Right lung (tissue), 10 donors: ENCODE measurements at places on chromosomes 3 and 15. TPM values are rescaled to one million over a fixed set of nuclear protein-coding genes. Genes with fewer than 3 reads are reported as not detected.

The SLITRK3 gene
- polyA plus RNA-seq = not detected

DNA sequence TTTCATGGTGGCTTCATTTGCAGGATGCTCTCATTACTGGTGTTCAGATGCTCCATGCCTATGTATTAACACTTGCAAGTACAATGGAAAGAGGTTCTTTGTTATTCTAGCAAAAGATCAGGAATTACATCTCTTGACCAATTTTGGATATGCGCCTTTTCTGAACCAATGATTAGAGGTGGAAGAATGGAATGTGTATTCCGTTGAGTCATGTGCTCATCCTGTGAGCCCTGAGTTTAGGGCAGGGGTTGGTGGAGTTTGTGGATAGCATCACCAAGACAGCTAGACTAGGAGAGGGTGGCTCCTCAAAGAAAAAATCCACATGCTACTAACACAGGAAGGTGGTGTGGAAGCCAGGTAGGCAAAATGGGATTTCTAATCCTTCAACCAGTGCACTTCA lies 80.7 kb upstream of the SLC25A26 start:
- DNase-seq = no peak

DNA sequence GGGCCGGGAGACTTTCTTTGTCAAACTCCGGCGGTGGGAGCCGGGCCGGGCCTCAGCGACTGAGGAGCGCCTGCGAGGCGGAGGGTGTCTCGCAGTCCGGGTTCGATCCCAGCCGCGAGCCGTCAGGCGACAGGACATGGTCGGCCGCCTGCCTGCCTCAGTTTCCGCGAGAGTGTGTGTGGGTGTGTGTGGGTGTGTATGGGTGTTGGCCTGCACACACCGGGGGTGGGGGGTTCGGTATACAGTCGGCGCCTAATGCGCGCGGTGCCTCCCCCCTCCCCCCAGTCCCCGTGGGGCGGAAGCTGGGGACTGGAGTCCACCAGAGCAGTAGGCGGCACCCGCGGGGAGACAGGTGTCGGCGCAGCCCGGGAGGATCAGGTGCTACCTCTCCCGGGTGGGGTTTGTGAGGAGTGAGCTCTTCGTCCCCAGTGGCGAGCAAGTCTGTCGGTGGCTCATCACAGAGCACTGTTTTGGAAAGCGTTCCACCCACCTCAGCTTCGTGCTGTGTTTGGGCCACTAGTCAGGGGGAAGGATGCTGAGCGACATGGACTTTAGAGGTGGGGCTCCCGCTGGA lies 246.3 kb downstream of the GOLGA6L6 start:
- no peak for DNase-seq

DNA sequence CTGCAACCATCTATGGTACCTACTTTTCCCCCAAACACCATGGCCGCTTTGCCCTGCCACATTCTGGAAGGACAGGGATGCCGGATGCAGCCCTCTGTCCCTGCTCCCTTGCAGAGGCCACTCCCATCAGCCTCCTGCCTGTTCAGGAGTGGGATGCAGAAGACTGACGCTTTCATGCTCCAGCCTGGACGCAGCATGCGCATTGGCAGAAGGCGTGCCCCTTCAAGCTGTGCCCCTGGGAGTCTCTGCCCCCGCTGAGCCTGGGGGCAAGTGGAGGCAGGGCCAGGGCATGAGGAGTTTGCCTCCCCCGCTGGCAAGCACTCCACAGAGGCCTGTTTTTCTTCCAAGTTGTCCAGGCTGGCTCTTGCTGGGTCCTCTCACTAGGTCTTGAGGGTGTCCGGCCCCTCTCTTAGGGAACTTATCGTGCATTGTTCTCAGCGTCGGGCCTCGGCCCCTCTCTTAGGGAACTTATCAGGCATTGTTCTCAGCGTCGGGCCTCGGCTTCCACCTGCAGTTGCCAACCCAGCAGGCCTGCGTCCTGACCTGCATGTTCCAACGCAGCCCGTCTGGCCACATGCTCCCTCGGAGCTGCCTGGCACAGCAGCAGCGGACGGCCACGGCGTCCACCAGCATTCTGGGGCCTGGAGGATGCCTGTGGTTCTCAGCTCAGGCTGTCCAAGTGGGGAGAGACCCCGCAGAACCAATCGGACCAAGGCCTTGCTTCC lies 14.6 kb upstream of the SNRPA1 start:
- no peak for DNase-seq

GRCh38 chr3:62570888-62571287 lies 197.5 kb upstream of the FEZF2 start:
- DNase-seq = no peak

GRCh38 chr15:31396881-31397560 lies 70.4 kb downstream of the KLF13 start:
- DNase-seq = peak; percentile 67

- no peak for DNase-seq
Observed at GRCh38 chr3:154304936-154305335, 19.4 kb downstream of the DHX36 start.

- DNase-seq = no peak
Observed at GRCh38 chr3:54733106-54734006, 194.5 kb downstream of the LRTM1 start.
